GM12878 (cell line): ENCODE measurements at places on chromosomes 2 and 18. TPM values are rescaled to one million over a fixed set of nuclear protein-coding genes. Genes with fewer than 3 reads are reported as not detected.

The MARCHF7 gene
- 68.7 and 69.1 TPM in 2 replicates for total RNA-seq

The PLEKHH2 gene
- not detected in 2 replicates for total RNA-seq

The REG1A gene
- 4.5 and 6.8 TPM in 2 replicates for total RNA-seq

The PSTPIP2 gene
- total RNA-seq: 21.2 and 23.5 TPM in 2 replicates

The LRATD1 gene
- total RNA-seq: 0.05 TPM in 1 of 2 replicates, not detected in the other

The ST8SIA3 gene
- total RNA-seq: not detected in 2 replicates

The C2orf78 gene
- total RNA-seq: 0.44 and 0.51 TPM in 2 replicates

The GPR75 gene
- 1.7 and 2.5 TPM in 2 replicates for total RNA-seq

The STPG4 gene
- not detected in 2 replicates for total RNA-seq

The GNLY gene
- not detected in 2 replicates for total RNA-seq

- DNase-seq: no peak
These were observed 2.9 kb downstream of the RNF144A start for GRCh38 chr2:6919901-6920742.

GRCh38 chr18:78994977-78995582, 15.5 kb downstream of the SALL3 start:
- no peak for DNase-seq

GRCh38 chr2:120012363-120012762, 514 bp upstream of the EPB41L5 start:
- no peak for DNase-seq

- DNase-seq: no peak
These were observed 84.9 kb upstream of the ZCCHC2 start for GRCh38 chr18:62438018-62438329.

- DNase-seq: no peak
These were observed 40.8 kb upstream of the SCLY start for GRCh38 chr2:238019962-238020361.

DNA sequence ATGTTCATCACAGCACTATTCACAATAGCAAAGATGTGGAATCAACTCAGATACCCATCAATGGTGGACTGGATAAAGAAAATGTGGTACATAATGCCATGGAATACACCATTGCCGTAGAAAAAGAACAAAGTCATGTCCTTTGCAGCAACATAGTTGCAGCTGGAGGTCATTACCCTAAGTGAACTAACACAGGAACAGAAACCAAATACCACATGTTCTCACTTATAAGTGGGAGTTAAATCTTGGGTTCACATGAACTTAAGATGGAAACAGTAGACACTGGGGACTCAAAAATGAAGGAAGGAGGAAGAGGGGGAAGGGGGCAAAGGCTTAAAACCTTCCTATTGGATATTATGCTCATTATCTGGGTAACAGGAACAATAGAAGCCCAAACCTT, 228.1 kb upstream of the RAB6C start:
- no peak for DNase-seq

GRCh38 chr2:23482188-23482587, 97.2 kb downstream of the KLHL29 start:
- DNase-seq: no peak

DNA sequence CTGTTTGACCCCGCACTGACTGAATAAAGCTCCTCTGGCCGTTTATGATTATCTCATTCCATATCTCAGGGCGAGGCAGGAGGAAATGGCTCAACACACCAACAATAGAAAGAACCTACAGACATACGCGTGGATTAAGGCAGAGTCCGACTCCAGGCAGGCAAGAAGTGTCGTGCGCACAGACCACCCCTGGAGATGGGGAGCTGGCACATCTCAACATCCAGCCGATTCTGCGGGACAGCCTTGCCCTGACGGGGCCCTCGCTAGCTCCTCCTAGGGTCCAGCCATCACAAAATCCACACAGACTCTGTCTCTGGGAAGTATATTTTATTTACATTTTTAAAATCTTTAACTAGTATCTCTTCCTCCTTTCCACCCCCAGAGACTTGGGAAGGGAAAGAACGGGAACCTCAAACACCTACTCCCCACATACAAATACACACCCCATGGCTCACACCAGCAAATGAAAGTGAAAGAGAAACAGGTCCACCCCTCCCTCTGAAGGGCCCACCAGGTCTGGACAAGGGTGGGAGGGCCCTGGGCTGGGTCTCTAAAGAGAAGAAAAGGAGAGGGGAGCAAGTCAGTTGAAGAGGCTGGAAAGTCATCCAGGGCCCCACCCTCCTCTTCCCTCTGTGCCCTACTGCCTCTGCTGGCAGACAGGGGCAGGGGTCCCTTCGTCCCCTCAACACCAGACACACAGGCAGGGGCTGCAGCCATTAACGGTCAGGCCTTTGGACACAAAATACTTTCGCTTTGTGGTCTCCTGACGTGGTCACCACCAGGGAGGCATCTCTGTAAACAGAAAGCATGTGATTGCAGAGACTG, 3.2 kb downstream of the GPBAR1 start:
- no peak for DNase-seq

DNA sequence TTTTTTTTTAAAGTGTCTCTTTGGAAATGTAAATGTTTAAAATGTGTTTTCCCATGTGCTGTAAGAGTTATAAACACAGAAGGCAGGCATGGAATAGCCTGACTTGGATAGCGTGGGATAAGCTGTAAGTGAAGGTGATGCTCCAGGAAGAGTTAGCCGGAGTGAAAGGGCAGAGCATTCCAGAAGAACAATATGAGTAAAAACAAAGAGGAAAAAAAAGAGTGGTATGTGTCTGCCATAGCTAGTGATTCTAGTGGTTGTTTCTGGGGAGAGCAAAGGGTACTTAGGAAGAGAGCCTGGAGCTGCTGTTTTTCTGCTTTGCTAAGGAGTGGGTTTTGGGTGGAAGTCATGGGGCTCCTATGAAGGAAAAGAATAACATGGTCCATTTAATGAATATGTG, 126.9 kb upstream of the DLGAP1 start:
- DNase-seq: no peak

- DNase-seq: peak; percentile 38
These were observed 305.4 kb upstream of the RAB6C start for GRCh38 chr2:129673847-129674711.

DNA sequence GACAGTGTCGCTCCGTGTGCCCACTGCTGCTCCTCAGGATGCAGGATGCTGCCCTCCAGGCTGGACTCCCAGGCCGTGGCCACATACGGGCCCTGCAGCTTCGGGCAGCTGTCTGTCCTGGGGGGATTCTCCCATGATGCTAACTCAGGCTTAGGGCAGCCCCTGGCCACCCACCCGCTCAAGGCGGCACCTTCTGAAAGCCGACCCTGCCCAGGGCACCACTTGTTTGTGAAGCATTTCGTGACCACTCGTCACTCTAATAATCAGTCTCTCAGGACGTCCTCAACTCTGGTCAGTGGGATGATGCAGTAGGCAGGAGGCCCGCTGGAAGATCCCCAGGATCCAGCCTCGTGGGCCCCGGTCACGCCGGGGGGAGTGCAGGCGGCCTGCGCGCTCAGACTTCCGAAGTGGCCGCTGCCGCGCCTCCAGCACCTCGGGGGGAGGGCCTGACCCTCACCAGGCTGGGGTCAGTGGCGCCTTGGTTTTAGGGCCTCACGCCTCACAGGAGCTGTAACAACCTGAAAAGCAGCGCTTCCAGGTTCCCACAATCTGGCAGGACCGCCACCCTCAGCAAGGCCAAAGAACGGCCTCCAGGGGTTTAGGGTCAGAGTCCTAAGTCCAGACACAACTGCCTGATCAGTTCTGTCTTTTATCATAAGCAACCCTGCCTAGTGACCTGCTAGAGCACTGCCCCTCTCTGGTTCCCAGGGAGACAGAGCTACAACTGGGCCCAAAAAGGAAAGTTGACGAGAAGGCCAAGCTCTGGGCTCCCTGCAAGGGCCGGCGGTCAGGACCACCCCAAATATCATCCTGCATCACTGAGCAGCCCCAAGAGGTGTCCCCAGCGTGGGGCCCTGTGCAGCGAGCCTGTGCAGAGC, 53.0 kb downstream of the EIPR1 start:
- no peak for DNase-seq

DNA sequence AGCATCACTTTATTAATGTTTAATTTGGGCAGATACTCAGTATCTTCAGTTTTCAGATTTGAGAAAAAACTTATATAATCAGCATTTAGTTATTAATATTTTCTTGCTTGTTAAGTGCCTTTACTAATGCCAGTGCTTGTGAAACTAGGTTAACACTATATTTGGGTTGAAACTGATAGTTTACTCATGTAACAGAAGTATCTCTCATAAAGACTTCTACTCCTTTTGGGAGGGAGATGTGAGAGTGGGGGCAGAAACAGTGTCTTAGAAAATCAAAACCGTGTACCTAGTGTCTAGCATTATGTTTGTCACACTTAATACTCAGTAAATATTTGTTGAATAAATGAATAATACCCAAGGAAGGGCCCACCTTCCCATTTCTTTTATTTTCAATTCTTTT, 129.5 kb downstream of the MSTN start:
- no peak for DNase-seq

DNA sequence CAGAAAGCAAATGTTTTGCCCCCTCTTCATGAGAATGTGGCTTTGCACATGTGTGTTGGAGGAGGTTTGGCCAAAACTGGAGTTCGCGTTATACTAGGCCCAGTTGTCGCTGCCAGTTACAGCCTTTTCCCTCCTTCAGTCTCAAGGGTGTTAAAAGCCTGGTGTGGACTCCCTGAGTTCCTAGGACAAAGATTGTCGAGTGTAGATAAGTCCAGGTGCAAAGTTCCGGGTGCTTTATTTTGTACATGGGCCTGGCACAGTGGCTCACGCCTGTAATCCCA, 542 bp upstream of the RNF103 start:
- DNase-seq: no peak

DNA sequence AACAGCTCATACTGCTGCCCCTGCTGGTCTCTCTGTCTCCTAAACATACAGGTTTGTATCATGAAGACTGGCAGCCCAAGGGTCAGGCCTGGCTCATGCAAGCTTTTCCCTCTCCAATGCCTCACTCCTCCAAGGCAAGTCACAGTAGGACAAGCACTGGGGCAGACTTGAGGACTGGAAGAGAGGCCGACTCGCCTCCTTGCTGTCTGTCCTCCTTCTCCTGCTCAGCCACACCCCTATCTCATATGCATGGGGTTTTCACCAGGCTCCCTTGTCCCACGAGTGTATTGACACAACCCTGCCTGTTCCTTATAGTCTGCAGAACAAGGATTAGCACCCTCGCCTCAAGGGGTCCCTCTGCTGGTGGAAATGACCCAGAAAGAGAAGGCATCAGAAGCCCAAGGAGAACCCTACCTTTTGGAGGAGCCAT, 223.7 kb downstream of the SOX11 start:
- no peak for DNase-seq

DNA sequence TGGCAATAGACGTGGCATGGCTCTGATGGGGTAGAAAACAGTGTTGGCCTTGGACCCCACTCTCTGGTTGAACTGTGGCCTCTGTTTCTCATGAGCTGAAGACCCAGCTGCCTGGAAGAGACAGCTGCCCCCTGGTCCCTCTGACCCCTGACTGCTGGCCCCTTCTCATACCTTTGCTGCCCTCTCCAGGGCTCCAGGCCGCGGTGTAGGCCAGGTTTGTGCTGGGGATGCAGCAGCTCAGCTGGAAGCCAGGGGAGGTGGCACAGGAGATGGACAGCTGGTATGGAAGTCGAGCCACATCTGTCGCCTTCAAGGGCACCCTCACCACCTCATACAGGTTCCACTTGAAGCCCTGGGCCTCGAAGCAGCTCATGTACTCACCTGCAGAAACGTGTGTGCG, 31.7 kb upstream of the SELENOI start:
- no peak for DNase-seq

- no peak for DNase-seq
These were observed 1130.1 kb upstream of the CELF4 start for GRCh38 chr18:38695559-38696280.

- no peak for DNase-seq
These were observed 26.0 kb downstream of the GALNT5 start for GRCh38 chr2:157283468-157283867.

DNA sequence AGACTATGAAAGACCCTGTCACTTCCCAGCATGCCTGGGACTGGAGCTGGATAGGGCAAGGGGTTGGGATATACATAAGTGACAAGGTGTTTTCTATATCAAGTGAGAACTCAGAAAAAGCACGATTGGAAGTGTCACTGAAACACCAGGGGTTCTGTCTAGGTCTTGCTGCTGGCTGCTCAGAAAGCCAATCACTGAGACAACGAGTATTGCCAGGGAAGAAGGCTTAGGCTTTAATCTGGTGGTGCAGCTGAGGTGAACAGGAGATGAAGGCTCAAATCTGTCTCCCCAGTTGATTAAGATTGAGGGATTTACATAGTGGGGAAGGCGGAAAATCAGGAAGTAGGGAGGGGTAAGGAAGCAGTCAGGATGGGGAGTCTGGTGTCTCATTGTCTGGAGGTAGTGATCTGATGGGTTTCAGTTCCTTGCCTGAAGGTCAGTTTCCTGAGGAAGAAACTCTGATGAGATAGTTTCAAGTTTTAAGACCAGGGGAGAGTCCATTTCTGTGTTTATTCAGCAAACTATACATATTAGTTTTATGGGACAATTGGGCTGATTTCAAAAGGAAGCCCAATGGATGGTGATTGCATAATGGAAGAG, 3.5 kb upstream of the C2orf74 start:
- no peak for DNase-seq

GRCh38 chr2:168482269-168482668, 26.2 kb downstream of the CERS6 start:
- DNase-seq: no peak

DNA sequence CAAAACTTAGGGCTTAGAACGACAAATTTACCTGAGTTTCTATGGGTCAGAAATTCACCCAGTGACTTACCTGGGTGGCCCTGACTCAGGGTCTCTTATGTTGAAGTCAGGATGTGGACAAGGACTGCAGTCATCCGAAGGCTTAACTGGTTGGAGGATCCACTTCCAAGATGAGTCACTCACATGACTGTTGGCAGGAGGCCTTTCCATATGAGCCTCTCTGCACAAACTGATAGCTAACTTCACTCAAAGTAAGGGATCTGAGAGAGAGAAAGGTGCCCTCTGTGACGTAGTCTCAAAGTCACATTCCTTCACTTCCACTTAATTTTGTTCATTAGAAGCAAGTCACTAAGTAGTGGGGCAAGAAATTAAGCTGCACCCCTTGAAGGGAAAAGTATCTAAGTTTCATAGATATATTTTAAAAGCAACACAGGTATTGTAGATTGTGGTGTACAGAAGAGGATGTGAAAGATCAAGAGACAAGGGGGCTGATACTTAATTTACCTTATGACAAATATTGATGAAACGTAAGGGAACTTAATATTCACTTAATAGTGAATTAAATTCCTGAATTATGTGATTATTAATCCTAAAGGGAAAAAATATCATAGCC, 48.4 kb downstream of the TANK start:
- no peak for DNase-seq
